CD4-positive, alpha-beta T cell treated with Interleukin-2 at 100 ng/mL for 4 hours (primary cell): ENCODE measurements at places on chromosomes 4 and X.

- DNase-seq, result no peak
Measured at GRCh38 chr4:186676531-186677161, 47.0 kb downstream of the FAT1 start.

GRCh38 chrX:132887569-132887968 lies 70.9 kb downstream of the HS6ST2 start:
- no peak for DNase-seq

DNA sequence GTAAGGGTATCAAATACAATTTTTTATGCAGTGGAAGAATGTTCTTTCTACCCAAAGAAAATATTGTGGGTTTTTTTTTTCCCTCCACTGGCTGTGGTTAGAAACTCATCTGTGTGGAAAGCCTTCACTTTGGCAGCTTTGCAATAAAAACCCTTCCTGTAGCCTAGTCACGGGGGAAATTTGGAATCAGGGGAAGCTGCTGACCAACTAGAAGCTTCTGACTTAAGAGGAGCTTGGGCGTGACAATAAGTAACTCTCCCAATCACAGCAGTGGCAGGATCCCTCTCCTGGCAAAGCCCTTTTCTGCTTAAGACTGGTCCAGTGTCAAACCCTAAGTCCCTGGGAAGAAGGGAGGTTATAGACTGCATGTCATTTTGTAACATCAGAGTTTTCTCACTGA lies 87.9 kb downstream of the LRRC66 start:
- DNase-seq, result no peak

DNA sequence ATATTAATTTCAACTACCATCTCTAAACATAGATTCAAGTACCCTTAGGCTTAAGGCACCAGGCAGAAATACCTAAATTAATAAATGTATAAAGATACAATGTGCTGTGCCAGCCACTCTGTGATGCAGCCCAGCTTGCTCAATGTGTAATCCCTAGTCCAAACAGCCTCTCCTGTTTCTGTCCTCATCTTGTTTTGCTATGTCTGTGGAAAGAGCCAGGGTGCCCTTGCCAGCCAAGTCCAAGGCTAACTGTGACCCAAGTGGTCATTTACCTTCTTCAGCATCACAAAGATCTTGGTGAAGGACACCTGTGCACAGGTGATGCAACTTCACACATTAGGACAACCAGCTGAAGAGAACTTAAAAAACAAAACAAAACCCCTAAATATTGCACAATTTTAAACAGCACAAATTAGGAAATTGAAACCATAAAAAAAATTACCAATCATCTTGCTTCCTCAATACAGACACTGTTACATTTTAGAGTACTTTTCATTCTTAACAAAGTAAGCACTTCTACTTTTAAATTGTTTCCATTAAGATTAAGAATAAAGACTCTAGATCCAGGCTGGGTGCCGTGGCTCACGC lies 89.6 kb downstream of the C4orf51 start:
- no peak for DNase-seq

DNA sequence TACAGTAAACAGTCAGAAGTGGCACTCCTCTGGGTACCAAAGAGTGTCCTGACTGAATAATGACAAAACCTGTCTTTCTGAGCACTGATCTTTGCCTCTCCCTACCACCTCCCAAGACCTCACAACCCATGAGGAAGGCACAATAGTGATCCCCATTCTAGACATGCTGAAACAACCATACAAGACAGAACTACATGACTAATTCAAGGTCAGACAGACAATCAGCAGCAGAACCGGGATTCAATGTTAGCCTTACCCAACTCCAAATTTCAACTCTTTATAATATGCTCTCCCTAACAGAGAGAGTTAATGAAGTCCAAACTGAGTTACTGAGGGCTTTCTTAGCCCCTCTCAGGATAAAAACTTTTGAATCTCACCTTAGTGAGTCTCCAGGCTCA lies 71.0 kb downstream of the IRF2 start:
- DNase-seq, result no peak

DNA sequence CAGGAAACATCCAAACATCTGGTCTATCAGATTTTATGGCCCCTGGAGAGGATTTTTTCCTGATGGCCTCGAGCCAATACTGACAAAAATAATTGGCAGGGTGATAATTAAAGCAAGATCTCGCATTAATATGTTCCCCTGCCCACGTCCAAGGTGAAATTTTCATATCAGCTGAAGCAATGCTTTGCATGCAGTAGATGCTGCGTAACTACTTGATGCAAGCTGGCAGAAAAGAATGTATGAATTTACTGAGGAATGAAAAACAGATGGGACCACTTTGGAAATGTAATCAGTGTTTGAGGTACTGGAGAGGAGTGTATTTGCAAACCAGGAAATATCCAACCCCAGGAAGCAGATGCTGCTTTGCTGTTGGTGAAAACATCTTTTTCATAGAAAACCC lies 36.8 kb upstream of the REST start:
- DNase-seq, result no peak

- peak; percentile 26 for DNase-seq
Measured at GRCh38 chrX:118974908-118975671, 672 bp downstream of the LONRF3 start.

GRCh38 chr4:114673306-114673705 lies 74.7 kb downstream of the UGT8 start:
- no peak for DNase-seq

DNA sequence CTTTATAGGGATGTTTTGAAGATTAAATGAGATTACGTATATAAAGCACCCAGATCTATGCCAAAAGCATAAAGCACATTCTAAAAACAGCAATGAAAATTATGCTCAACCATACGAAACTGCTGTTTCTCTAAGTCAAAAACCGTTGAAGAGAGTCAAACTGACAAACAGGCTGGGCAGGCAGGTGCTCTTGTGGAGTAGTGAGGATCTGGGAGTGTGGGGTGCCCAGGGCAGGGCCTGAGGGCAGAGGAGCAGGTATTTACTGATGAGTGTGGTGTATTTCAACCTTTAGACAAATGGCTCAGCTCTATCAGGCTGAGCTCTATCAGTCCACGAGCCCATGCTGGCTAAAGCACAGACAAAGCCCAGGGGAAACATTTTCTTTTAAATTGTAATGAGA lies 40.4 kb downstream of the RELL1 start:
- no peak for DNase-seq

DNA sequence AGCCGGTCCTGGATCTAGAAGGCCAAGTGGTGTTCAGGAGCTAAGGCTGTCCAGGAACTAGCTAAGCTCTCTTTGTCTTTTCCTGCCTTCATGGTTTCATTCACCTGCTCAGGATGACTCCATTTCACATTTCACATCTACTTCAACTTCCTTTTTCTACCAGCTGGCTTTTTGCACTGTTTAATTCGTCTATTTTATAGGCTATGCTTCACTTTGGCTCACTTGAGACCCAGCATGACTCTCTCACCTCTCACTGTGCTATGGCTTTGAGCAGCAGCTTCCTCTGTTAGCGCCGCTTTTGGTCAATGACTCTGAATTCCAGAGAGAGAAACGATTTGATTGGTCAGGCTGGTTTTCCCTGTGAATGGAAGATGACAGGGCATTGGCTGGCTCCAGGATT lies 213.5 kb upstream of the CLNK start:
- DNase-seq, result no peak

DNA sequence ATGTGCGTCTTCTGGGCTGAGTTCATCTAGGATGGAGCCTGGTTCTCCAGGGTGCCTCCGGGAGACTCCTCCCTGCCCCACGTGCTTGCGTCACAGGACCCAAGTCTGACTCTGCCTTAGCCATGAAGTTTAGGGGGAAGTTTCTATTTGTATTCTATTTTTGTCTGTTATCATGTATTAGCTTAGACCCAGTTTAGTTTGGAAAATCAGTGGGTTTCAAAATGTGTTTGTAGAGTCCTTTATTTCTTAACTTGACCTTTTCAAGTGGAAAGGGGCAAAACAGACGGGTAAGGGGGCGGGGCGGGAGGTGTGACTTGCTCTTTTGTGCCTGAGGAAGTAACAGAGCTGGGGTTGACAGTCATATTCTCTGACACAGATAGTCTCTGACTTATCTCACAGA lies 86.0 kb downstream of the HTT start:
- DNase-seq, result no peak

GRCh38 chr4:2651998-2652397 lies 104.1 kb downstream of the TNIP2 start:
- DNase-seq, result no peak

GRCh38 chr4:57401586-57401985 lies 291.4 kb upstream of the IGFBP7 start:
- DNase-seq, result no peak

DNA sequence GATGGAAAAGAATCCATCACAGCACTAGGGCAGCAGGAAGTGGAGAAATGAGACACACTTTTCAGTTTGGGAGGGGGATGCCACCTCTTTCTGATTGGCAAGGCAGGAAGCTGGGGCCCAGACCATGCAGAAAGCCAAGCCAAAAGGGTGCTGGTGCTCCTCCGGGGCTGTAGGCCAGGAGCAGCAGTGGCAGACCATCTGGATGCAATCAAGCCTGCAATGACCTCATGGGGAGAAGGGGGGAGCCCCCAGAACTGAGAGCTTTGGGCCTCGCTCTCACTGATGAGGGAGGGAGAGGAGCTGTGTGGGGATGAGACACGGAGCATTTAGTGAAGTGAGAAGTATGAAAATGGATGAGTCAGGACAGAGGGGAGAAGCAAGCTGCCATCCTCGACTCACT lies 141.3 kb upstream of the NALF2 start:
- no peak for DNase-seq

GRCh38 chrX:69070949-69071650 lies 94.2 kb downstream of the PJA1 start:
- no peak for DNase-seq

DNA sequence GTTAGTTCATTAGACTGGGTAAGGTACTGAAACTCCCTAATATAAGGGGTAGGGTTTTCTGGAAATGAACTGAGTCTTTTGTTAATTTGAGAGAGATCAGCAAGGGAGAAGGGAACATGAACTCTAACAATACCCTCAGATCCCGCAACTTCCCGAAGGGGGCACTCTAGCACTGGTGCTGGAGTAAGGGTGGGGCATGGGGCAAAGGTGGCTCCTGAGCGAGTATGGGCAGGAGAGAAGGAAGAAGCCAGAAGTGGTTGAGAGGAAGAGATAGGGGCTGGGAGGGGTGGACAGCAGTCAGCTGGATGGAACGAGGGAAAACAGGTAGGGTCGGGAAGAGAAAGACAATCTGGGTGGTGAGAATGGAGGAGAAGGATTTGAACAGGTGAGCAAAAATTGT lies 183.2 kb upstream of the MAGEE2 start:
- DNase-seq, result no peak

DNA sequence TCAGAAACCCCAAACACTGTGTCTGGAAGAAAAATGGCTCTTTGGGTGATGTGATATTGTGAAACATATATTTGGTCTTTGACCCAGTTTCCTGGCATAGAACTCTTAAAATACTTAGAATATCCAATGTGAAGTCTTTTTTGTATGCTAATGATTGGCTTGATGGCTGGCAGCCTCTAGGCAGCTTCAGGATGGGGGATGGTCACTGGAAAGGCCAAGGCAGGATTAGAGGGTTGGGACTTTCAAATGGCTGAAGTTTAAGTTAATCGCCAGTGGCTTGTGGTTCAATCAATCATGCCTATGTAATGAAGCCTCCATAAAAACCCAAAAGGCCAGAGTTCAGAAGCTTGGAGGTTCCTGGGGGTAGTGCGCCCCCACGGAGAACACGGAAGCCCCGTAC lies 33.5 kb upstream of the ESX1 start:
- no peak for DNase-seq

GRCh38 chr4:149306537-149306936 lies 509.1 kb downstream of the IQCM start:
- no peak for DNase-seq

DNA sequence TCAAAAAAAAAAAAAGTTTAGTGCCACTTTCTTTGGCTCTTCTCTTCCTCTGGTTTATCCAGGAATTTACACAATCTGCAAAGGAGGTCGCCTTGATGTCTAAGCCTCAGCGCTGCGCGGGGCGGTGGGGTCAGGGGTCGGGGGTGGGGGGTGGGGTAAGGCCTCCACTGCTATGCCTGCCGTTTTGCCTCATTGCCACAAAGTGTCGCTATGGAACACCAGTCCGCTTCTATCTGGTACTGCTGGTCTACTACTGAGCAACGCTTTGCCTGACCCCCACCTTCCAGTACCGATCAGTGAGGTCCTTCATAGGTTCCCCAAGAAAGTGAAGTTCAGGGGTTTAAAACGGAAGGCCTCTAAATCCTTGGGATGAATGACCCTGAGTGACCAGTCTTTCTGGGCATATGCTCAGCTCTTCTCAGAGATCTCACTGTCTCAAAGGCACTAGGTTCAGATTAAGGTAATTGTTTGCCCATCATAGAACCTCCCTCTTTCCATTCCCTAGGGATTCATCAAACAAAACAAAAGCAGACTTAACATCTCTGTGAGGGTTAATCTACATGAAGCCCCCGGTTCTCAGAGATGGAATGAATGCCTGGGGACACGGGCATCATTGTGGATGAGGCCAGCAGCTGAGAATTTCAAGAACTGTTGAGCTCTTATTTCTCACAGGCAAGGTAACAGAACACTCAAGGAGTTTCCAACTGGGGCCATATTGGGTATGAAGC lies 16.9 kb upstream of the TSR2 start:
- DNase-seq, result no peak
